ENCODE measurements at places on chromosomes 13 and 19. TPM values are rescaled to one million over a fixed set of nuclear protein-coding genes. Genes with fewer than 3 reads are reported as not detected.

PALM3 gene
- 25.8 TPM for polyA plus RNA-seq

DNA sequence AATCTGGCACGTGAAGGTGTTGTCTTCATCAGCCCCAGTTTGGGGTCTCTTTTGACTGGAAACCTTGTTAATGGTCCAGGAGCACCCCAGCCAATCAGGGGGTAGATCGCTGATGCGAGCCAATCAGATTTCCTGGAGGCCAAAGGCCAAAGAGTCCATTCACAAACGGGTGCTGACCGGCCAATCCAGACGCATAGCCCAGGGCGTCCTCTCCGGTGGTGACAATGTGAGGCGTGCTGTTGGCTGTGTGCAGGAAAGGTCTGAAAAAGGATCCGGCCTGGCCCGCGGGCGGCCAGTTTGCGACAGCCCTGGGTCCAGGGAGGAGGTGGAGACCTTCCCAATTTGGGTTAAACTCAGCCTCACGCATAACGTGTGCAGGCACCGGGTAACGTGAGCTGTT lies 3.1 kb downstream of the MAST3 start:
- DNase-seq = no peak

DNA sequence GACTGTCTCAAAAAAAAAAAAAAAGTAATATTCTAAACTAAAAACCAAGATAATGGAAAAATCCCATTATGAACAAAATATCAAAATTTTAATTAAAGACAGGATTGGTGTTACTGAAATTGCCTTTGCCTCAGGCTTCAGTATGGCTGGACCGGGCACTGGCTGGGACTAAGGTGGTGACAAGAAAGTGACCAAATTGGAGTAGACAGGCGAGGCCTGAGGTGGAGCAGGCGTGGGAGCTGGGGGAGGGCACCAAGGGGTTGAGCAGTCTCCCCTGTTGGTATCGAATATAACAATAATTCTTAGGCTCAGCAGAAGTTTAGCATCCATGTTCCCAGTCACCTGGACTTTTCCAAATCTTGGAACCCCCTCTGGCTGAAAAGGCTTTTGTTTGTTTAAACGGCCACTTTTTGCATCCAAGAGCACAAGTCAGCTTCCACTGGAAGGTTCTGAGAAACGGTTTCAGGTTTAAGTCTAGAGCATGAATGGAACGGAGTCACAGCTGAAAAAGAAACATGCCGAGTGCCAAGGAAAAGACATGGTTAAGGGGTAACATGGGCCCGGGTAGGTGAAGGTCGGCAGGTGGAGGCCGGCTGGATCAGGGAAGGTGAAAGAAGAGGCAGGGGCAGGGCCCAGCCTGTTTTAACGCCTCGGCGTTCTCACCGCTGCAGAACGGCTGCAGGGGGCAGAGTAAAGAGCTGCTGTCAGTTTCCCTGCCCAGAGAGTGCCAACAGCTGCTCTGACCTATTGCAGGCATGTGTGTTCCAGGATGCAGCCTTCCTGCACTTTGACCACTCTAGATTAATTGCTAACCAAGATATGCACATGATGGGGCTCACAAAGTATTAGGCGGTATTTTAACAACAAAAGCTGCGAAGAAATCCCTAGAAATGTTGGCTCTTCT lies 104.4 kb downstream of the TM9SF2 start:
- DNase-seq = no peak

- DNase-seq = no peak
Observed at GRCh38 chr13:105336706-105337576, 1198.5 kb downstream of the EFNB2 start.

DNA sequence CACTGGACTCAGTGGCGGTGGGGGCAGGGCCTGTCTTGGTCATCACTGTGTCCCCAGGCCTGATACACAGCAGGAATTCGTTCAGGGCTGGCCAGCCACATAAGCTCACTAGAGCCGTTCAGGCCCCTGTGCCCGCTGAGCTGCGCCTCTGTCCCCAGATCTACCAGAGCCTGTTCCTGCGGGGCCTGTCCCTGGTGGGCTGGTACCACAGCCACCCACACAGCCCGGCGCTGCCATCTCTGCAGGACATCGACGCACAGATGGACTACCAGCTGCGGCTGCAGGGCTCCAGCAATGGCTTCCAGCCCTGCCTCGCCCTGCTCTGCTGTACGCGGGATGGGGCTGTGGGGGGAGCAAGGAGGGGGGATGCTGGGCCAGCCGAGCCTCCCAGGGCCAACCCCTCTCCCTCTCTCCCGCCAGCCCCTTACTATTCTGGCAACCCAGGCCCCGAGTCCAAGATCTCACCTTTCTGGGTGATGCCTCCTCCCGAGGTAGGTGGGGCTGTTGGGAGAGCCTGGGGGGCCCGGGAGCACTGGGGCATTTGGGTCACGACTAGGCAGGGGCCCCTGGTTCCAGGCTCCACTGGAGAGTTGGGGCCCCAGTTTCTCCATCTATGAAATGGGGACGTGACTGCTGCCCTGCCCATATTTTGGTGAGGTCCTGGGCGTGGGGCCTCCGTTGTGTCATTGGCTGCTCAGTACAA lies 13.9 kb downstream of the MPND start:
- no peak for DNase-seq

FAM216B gene
- not detected for polyA plus RNA-seq

ADGRE3 gene
- 0.11 TPM for polyA plus RNA-seq

DNA sequence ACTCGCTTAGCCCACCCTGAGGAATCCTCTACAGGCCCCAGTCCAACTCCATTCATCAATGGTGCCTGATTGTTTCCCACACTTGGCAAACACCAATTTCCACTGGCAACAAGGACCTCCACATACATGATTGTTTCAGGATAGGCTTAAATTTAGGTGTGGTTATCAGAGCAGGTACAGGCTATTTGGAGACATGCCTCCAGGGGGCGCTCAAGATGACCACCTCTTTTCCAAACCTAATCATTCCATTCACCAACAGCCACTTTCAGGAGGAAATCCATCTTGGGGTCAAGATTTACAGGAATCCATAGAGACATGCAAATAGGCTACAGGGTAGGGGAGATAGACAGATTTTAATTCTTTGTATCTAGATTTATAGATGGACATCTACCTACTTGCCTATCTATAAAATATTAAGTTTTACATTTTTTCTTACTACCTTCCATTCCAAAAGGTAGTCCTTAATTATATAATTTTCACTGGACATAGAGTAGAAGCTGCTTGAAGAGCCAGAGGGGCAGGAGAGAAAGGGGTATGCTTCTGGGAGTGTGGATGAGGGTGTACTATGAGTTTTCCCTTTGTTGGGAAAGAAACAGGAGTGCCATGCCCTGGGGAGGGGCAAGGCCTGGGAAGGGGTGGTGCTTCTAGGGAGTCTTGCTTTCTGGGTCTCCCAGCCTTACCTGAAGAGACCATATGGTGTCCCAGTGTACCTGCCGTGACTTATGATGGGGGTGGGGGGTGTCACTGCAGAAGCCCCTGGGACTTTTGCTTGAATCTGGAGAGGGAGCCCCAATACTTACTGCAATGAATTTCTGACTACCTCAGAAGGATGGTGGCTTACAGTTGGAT lies 14.1 kb upstream of the PCDH8 start:
- DNase-seq = no peak

- no peak for DNase-seq
Observed at GRCh38 chr19:48390188-48391099, 907 bp downstream of the KDELR1 start.

DNA sequence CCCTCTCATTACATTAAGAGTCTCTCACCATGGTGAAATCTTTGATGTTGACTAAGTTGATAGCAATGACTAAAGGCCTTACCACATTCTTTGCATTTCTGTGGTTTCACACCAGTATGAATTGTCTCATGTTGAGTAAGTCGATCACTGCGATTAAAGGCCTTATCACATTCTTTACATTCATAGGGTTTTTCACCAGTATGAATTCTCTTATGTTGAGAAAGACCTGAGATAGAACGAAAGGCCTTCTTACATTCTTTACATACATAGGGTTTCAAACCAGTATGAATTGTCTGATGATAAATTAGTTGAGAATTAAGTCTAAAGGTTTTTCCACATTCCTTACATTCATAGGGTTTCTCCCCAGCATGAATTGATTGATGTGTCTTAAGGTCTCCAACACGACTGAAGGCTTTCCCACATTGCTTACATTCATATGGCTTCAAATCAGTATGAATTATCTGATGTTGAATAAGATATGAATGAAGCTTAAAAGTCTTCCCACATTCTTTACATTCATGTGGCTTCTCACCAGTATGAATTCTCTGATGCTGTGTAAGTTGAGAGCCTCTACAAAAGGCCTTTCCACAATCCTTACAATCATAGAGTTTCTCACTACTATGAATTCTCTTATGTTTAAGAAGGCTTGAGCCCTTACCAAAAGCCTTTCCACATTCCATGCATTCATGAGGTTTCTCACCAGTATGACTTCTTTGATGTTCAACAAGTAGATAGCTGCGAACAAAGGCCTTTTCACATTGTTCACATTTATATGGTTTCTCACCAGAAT lies 45.6 kb downstream of the ZNF283 start:
- no peak for DNase-seq

LCP1 gene
- 13.1 TPM for polyA plus RNA-seq

DNA sequence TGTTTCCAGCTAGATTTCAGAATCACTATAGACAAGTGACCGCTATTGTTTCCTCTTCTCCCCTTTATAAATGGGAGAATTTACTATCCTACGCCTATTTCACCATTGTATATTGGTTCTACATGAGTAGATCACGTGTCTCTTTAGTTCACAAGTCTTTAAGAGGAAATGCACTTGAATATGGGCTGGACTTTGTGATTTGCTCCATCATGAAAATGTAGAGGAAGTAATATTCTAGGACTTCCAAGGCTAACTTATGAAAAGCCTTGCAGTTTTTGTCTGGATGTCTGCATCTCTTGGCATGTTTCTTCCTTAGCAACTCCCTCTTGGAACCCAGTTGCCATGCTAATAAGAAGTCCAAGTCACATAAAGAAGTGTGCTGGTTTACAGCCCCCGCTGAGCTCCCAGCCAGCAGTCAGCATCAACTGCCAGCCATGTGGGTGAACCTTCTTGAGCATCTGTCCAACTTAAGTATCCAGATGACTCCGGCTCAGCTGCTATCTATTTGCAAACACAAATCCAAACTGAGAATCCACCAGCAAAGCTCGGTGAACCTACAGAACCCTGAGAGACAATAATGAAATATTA lies 4.8 kb upstream of the FBXL3 start:
- DNase-seq = no peak

- DNase-seq = no peak
Observed at GRCh38 chr13:80437231-80437630, 96.3 kb upstream of the SPRY2 start.

DNA sequence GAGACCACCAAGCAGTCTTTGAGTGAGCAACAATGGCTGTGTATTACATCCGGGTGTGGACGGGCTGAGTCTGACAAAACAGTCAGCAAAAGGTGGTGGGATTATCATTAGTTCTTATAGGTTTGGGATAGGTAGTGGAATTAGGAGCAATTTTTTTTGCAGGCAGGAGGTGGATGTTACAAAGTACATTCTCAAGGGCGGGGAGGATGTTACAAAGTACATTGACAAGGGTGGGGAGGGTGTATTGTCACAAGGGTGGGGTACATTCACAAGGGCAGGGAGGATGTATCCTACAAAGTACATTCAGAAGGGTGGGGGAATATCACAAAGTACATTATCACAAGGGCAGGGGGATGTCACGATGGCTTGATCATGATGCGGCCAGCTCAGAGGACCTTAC lies 15.0 kb upstream of the ZNF561 start:
- no peak for DNase-seq

- no peak for DNase-seq
Observed at GRCh38 chr13:72864142-72865011, 82.4 kb downstream of the PIBF1 start.

- no peak for DNase-seq
Observed at GRCh38 chr13:86856991-86857390, 814.2 kb upstream of the SLITRK5 start.

- no peak for DNase-seq
Observed at GRCh38 chr13:75558145-75558840, 8.7 kb downstream of the UCHL3 start.

GRCh38 chr19:29833614-29834261 lies 21.9 kb downstream of the CCNE1 start:
- DNase-seq = no peak

DNA sequence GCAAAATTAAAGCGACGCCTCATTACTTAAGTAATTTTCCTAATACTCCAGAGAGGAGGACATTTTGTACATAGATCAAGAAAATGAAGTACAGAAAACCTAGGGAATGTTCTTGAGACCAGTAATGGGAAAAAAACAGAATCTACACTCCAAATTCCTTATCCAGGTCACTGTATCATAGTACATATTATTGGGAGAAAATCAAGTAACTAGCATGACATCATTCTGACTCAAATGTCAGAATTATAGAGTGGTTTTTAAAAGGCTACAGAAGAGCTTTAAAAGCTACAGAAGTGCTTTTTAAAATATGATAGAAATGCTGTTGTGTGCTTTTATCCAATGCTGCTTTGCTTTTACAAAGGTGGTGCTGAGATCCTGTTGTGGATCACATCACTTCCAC lies 86.3 kb upstream of the SLC15A1 start:
- no peak for DNase-seq

DNA sequence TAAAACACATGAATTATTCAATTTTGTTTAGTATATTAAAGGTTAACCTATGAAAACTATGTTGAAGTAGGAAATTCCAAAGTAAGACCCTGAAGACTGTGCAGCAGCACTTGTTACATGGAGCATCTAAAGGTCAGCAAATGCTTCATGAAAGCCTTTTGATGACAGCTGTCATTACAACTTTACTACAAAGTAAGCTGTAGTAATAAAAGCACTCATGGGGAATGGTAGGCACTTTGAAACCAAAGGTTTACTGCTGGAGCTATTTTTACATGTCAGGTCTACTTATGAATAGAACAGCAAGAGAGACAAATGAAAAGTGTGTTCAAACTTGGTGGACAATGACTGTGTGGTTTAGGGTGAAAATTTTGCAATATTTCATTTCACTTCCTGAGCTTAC lies 672.5 kb upstream of the PCDH20 start:
- DNase-seq = no peak

- no peak for DNase-seq
Observed at GRCh38 chr19:33437393-33437820, 63.9 kb downstream of the CEBPG start.

- DNase-seq = no peak
Observed at GRCh38 chr19:31002518-31003244, 346.6 kb downstream of the TSHZ3 start.

CCL25 gene
- polyA plus RNA-seq = 0.22 TPM

DNA sequence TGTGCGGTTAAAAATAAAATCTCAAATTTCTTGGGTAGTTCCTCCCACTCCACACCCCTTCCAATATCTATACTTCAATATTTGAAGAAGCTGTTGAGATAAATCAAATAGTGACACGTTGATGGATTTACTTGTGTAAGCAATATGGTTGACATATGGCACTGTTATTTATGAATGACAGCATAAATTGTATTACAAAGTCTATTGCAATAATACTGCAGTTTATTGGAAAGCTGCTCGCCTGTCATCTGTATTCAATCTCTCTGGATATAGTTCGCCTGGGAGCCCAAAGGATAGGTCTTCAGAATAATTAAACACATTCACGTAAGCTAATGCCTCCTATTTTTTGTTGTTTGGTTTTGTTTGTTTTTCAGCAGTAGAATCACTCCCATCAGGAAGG lies 5.0 kb upstream of the ZIC5 start:
- DNase-seq = no peak
